ENCODE measurements at places on chromosomes 2 and 18. TPM values are rescaled to one million over a fixed set of nuclear protein-coding genes. Genes with fewer than 3 reads are reported as not detected.

The MOGAT1 gene
- not detected for polyA plus RNA-seq

The MSH6 gene
- polyA plus RNA-seq: 99.8 TPM

The GCG gene
- not detected for polyA plus RNA-seq

The G6PC2 gene
- not detected for polyA plus RNA-seq

The CAPN13 gene
- polyA plus RNA-seq: not detected

The DSC2 gene
- polyA plus RNA-seq: 4.9 TPM

The CSRNP3 gene
- 0.03 TPM for polyA plus RNA-seq

The RTP5 gene
- polyA plus RNA-seq: not detected

DNA sequence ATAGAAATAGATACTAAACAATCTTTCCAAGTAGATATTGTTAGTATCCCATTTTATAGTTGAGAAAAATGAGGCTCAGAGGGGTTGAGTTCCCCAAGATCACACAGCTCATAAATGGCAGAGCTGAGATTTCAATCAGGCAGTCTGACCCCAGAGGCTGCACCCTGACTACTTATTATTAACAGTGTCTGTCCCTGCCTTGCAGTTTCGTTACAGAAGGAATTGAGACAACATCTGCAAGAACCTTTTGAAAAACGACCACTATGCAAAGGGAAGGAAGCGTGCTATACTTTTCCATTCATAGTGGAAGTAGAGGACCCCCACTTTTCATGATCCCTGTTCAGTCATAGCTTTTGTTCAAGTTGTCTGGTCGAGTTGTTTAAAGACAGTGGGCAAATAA is 53.2 kb upstream of the SEC11C start:
- DNase-seq: no peak

GRCh38 chr2:219444566-219445091 is 10.0 kb downstream of the SPEG start:
- DNase-seq: no peak

DNA sequence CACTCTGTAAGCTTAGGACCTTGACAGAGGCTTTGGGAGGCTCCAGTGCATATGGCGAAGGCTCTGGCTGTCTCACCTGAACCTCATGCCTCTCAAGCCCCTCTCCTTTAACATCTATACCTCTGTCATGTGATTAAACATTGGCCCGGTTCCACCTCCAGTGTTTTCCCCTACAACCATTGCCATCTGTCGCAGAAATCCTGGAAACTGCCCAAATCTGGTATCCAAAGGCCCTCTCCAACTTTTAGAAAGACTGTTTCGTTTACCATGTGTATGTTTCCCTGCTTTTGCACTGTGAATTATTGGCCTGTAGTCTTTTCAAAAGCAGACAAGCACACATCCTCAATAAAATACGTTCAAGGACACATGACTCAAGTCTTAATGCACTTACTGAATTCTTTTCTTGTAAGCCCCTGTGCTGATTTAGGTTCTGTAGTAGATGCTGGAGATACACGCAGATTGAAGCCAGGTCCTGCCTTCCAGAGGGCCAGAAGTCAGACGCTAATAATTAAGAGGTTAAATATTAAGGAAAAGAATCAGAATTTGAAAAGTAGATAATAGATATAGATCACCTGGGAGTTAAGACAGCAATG is 386.4 kb upstream of the SLC14A2 start:
- no peak for DNase-seq

- DNase-seq: peak; percentile 94
These were observed 3.4 kb downstream of the NAGK start for GRCh38 chr2:71071681-71072398.

- no peak for DNase-seq
These were observed 102.9 kb downstream of the NUP35 start for GRCh38 chr2:183227176-183227575.

- no peak for DNase-seq
These were observed 64.0 kb upstream of the ST8SIA5 start for GRCh38 chr18:46820863-46821262.

- no peak for DNase-seq
These were observed 36.2 kb downstream of the CCDC178 start for GRCh38 chr18:33404244-33404873.

DNA sequence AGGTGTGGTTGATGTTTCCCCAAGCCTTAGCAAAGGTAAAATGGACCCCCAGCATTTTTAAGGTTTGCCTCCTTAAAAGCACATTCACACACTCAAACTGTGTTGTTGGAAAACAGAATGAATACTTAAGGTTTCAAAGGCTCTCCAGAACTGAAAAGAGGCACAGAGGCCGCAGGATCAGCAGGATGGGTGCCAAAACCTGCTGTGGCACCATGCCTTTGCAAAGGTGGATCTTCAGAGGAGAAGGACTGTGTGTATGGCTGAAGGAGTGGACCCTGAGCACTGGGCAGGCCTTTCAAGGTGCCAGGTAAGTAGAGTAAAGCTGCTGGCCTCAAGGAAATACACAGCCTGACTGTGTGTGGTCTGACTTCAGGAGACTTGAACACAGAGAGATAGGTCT is 127.3 kb downstream of the XRCC5 start:
- no peak for DNase-seq

- DNase-seq: no peak
These were observed 4.2 kb downstream of the UGGT1 start for GRCh38 chr2:128095201-128095600.

- no peak for DNase-seq
These were observed 2.7 kb downstream of the SKOR2 start for GRCh38 chr18:47248604-47249313.

DNA sequence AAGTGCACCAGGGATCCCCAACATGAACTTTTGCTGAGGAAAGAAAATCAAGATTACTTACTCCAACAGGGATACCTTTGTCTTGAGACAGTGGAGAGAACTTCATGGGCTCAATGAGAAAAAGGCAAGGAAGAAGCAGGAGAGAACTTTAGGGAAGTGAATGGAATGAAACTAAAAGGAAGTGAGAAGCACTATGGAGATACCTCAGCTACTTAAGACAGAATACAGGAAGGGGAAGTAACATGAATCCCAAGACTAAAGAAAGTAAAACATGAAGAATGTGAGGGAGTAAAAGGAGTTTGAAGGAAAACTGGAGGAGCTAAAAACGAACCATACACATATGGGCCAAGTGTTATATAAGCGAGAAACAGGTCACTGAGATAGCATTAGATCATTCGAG is 32.4 kb upstream of the ACTR3 start:
- no peak for DNase-seq

DNA sequence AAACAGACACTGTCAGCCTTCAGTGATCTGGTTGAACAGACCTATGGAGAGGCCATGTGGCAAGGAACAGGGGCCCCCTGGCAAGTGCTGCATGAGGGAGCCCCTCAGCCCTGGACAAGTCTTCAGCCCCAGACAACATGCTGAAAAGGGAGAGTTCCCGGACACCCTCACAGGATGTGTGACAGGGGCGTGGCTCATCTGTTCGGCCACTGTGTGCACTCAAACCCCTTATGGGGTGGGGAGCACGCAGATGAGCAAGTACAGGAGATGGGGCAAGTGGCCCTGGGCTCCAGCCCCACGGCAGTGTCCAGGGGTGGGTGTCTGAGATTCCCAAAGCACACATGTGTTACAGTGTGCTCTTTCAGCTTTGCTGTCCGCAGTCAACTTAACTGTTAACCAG is 35.4 kb upstream of the MPPE1 start:
- no peak for DNase-seq

- peak; percentile 33 for DNase-seq
These were observed 722.5 kb downstream of the SOCS6 start for GRCh38 chr18:71011389-71011788.

DNA sequence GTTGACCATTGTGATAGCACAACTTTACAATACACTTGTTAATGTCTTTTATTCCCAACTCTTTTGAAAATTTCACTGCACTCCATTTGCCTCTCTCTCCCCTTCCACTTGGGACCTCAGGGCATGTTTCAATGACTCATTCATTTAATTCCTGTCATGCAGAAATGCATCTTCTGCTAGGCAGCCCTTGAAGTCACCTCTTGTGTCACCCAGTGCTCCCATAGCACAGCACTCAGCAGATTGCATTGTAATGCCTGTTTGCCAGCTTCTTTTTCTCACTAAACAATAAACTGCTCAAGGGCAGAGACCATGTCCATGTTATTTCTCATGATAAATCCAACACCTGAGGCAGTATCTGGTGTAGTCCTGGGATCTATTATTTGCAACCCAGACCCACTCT is 85.9 kb upstream of the ACSL3 start:
- DNase-seq: no peak

GRCh38 chr2:172285010-172285621 is 142.3 kb upstream of the ITGA6 start:
- DNase-seq: no peak

- DNase-seq: no peak
These were observed 1135.1 kb upstream of the CHAC2 start for GRCh38 chr2:52632543-52632942.

GRCh38 chr2:143482316-143482715 is 353.1 kb downstream of the ARHGAP15 start:
- DNase-seq: no peak

GRCh38 chr2:190106783-190107182 is 44.3 kb upstream of the MSTN start:
- no peak for DNase-seq

DNA sequence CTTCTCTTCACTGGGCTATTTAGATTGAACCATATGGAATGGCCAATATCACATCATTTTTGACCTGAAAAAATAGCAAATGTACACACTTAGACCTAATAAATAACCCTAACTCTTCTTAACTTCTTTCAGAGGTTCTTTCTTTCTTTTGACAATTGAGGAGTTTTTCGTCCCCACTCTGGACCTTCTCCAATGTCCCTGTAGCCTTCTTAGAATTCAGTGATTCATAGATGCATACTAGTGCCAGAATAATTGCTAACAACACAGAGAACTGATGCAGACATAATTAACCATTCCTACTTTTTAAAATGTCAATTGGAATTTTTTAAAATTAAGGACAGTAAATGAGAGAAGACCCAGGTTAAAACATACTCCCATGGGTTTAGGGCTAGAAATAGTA is 20.0 kb downstream of the DAPL1 start:
- no peak for DNase-seq

- DNase-seq: no peak
These were observed 2.6 kb downstream of the MAIP1 start for GRCh38 chr2:199958014-199958413.

Data from GM12878 (cell line).